ENCODE measurements at places on chromosomes 3 and 15.

DNA sequence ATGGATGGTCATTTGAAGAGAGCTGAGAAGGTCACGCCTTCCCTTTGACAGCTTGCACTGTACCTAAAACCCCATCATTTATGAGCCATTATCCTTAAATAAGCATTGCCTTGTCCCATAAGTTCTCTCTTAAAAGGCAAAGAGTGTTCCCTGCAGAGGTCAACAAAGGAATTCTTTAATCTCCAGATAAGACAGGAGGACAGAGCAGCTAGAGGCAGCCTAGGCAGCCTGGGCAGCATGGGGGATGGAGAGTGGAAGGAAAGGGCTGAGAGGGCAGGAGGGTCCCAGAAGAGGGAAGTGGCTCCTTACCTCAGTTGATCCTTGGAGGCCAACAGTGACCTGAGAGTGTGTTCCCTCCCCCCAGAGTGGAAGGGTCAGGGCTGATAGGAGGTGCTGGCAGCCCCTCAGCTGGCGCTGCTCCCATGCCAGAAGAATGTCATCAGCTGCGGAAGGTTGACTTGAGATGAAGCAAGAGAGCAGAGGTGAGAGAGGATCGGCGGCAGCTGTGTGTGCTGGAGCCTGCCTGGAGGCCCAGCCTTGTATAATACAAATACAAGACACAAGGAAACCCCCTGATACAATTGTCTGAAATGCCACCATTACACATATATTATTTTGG, 12.8 kb downstream of the KBTBD13 start:
- no peak for DNase-seq

DNA sequence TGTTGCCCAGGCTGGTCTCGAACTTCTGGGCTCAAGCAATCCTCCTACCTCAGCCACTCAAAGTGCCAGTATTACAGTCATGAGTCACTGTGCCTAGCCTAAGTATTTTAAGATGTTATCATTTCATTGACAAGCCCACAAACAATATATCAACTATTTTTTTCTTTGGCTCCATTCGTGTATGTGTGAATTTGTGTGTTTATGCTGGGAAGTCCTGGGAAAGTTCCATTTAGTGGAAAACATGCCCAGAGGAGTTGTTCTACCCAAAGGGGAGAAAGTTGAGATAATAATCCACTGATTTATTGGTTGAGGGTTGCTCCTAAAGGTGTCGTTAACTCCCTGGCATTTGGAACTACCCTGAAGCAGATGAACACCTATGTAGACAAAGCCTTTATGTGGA, 58.8 kb downstream of the KIF9 start:
- no peak for DNase-seq

DNA sequence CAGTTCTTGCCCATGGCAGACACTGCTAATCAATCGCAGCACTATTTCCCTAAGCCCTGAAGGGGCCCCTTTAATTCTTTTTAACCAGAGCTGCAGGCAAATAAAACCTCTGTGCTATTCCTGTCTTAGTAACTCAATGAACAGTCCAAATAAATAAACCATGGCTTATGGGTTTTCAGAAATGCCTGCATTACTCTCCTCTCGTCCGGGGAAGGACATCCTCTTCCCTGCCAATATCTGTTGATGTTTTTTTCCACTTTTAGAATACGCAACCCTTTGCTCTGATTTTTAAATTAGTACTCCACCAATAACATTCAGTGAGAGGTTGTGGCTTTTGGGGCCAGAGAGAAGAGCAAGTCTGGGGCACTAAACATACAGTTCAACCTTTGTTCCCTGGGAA, 35.2 kb upstream of the PRICKLE2 start:
- DNase-seq: no peak

GRCh38 chr3:38005076-38006020, 14.8 kb downstream of the VILL start:
- DNase-seq: no peak

DNA sequence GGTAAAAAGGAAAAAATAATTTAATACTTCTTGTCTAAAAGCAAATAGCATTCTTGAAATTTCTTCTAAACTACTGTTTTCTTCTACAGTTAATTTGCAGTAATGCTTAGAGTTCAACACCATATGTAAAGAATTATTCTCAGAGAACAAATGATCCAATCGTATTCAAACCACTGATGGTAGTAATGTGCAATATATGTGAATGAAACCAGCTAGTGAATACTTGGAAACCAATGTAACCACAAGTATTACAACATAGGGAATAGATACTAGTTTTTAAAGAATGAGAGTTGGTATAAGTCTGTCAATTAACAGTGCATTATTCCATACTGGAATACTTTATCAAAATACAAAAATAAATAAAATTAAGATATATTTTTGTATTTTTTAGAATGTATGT, 850.0 kb downstream of the DIPK2A start:
- DNase-seq: peak; percentile 23

DNA sequence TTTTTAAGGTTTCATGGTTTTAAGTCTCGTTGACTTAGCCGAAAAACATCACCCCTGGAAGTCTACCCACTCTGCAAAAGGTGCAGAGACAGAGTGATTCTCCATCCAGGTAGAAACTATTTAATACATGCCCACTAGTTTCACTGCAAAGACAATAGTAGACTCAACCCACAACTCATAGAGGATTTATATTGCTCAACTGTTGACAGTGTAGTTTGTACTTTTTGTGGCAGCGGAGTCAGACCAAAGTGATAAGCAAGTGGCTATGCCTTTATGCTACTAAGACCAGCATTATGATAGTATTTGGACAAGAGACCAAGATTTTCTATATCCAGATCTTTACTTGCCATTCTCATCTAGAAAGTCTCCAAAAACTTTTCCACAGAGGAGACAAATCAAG, 98.8 kb upstream of the ZBTB20 start:
- no peak for DNase-seq

DNA sequence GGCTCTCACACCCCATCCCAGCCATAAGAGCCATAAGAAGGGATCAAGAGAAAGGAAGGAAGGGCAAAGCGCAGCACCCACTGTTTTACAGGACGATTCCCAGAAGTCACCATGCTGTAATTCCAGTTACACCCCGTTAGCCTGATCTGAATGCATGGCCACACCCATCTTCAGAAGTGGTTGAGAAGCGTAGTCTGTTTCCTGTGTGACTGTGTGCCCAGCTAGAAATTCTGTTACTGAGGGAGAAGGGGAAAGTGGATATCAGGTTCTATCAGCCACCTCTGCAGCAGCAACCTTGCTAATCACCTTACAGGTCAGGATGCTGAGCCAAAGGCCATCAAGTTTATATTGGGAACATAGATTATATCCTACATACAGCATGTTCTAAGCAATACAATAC, 260.0 kb downstream of the ABHD5 start:
- no peak for DNase-seq

GRCh38 chr15:73324496-73325170, 44.1 kb downstream of the HCN4 start:
- DNase-seq: no peak

DNA sequence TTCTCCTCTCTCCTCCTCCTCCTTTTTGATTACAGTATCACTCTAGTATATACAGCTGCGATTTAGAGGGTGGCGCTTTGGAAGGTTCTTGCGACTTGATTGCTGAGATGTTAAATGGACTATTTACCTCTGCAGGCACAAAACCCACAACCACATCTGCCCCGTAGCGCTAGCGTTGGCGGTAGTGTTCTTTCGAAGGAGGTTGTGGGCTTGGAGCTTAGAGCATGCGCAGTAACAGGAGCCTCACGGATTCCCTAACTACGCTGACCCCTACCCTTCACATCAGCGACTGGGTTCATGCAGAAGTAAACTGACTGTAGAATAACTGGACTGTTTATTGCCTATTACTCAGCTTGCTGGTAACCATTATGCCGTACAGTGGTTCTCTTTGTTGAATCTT, 58.0 kb downstream of the CGGBP1 start:
- DNase-seq: no peak
